Activated T-helper 1 cell treated with anti-CD3 and anti-CD28 coated beads, Interleukin-2, amount 50 U/mL, for 16 hours (primary cell): ENCODE measurements at places on chromosomes 1 and 21.

- no peak for DNase-seq
These were observed 70.0 kb upstream of the ZNF644 start for GRCh38 chr1:91091812-91092211.

DNA sequence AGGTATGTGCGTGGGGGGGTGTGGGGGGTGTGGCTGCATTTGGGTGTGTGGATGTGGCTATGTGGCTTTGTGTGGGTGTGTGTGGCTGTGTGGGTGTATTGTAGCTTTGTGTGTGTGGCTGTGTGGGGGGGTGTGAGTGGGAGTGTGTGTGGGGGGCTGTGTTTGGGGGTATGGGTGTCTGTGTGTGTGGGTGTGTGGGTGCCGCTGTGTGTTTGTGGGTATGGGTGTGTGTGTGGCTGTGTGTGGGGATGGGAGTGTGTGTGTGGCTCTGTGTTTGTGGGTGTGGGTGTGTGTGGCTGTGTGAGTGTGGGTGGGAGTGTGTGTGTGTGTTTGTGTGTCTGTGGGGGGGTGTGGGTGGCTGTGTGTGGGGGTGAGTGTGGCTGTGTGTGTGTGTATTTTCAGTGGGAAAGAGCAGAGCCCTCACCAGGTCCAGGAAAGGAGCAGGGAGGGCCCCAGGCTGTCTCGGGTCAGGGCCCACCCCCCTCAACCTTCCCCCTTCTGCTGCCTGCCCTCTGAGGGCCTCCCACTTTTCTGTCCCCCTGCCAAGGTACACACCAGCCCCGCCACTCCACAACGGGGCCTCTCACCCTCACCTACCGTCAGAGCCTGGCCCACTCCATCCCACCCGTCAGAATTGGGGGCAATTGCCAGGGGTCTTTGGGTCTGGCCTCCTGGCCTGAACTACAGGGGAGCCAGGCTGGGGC is 1.9 kb upstream of the COL8A2 start:
- DNase-seq, result no peak

GRCh38 chr1:236016782-236017400 is 48.0 kb downstream of the NID1 start:
- DNase-seq, result no peak

DNA sequence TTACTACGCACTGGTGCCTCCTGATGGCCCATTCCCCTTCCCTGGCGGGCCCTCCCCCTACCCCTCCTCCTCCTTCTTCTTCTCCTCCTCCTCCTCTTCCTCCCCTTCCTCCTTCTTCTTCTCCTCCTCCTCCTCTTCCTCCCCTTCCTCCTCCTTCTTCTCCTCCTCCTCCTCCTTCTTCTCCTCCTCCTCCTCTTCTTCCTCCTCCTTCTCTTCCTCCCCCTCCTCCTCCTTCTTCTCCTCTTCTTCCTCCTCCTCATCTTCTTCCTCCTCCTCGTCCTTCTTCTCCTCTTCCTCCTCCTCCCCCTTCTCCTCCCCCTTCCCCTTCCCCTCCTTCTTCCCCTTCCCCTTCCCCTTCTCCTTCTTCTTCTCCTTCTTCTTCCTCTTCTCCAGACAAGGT is 64.7 kb upstream of the COG2 start:
- DNase-seq, result no peak

DNA sequence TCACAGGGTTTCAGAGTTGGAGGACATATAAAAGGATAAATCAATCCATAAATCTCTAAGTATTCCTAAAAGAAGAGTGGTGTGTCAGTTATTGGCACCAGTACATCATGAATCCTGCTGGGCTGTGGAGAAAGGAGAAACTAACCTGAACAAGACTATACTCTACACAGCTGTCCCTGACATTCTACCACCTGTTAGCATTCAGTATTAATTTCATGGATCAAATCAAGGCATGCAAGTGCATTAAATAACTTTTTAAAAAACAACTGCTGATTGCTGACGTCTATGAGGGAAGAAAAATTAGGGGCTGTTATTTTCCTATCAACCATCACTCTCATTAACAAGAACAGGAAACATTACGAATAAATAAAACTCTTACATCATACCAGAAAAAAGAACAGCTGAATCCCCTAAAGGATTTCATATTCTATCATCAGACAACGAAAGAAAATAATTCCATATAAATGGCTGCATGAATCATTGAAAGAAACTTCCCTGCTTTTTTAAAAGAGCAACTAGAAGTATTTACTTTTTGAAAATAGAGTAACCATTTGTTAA is 121.7 kb downstream of the ATF6 start:
- DNase-seq, result no peak

DNA sequence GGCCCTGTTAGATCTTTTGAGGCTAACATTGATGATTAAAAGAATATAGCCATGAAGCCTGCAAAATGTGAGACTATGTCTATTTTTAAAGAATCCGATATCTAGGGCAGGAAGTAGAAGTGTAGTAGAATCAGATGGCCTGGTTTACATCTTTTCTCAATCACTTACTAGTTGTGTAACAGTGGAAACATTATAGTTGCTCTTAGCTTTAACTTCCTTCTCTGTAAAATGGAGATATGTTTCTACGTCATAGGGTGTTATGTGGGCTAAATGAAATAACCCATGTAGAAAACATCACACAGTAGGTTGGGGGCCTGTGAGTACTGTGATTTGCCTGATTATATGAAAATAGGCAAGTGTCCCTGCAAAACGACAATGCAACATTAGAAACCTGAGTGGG is 4.4 kb upstream of the IGFN1 start:
- DNase-seq, result no peak

GRCh38 chr1:232044728-232045127 is 418.1 kb downstream of the DISC1 start:
- no peak for DNase-seq

GRCh38 chr1:88647249-88647645 is 36.8 kb upstream of the PKN2 start:
- no peak for DNase-seq

- DNase-seq, result no peak
These were observed 663.6 kb upstream of the PLXNA2 start for GRCh38 chr1:208907790-208908189.

- DNase-seq, result no peak
These were observed 114.2 kb downstream of the TBX19 start for GRCh38 chr1:168394858-168395257.
